CD4-positive, alpha-beta T cell treated with Interleukin-21 for 1 hour (primary cell): ENCODE measurements at places on chromosomes 5 and 9.

GRCh38 chr5:36168737-36169136 is 16.8 kb downstream of the SKP2 start:
- peak; percentile 14 for DNase-seq

- no peak for DNase-seq
These were observed 5.1 kb upstream of the WDR5 start for GRCh38 chr9:134130503-134131375.

- DNase-seq: no peak
These were observed 221.6 kb downstream of the MAT2B start for GRCh38 chr5:163727028-163727427.

GRCh38 chr5:67824852-67825251 is 390.7 kb upstream of the PIK3R1 start:
- DNase-seq: no peak

- DNase-seq: no peak
These were observed 175.8 kb upstream of the KLF9 start for GRCh38 chr9:70590315-70590677.

GRCh38 chr9:90451804-90452203 is 190.8 kb downstream of the DIRAS2 start:
- no peak for DNase-seq

DNA sequence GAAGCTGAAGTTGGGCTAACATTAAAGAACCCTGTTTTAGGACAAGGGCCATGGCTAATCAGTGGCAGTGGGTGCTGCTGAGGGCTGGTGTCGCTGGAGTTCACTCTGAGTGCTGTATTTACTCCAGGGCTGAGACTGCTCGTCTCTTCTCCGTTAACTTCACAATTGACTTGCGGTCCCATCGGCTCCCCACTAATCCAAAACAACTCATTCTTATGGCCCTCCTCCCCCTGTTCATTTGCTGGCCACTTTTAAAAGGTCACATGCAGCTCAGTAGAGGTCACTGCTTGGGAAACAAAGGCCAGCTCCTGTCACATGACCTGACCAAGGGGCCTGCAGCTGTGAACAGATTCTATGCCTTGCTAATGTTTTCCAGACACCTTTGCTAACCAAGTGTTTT is 38.4 kb downstream of the PTCH1 start:
- DNase-seq: no peak

GRCh38 chr5:151110122-151110681 is 29.4 kb upstream of the TNIP1 start:
- no peak for DNase-seq

DNA sequence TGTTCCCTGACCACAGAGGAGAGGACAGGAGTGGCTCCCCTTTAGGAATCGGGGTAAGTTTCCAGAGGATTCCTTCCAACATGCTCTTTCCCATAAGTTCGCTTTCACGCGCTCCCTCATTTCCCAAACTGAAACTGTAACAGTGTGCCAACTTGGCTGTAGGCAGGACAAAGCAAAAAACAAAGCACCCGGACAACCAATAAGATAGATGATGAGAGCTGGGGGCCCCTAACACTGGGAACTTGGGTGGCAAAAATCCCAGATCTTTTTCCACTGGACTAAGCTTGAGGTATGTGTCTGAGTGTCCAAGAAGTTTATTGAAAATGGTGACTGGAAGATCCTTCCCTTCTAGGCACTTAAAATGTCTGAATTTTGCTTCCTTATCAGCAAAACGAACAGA is 258.7 kb upstream of the IL12B start:
- no peak for DNase-seq

- no peak for DNase-seq
These were observed 4.6 kb upstream of the RGMB start for GRCh38 chr5:98768960-98769209.

DNA sequence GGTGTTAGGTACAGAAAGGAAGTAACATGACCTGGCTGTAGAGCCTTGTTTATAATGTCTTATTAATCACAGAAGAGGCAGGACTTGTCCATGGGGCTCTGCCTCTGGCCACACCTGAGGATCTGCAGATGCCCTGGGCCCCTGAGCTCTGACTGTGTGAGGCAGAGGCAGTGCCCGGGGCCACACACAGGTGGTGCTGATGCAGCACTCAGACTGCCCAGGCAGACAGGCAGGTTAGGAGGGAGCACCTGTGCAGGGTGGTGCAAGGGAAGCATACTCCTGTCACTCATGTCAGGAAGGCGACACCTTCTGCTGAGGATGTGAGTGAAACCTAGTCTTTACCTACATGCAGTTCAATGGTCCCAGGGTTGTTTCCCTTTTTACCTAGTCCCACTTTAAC is 88.7 kb downstream of the CFAP90 start:
- no peak for DNase-seq
